ENCODE measurements at places on chromosomes 1 and 21. TPM values are rescaled to one million over a fixed set of nuclear protein-coding genes. Genes with fewer than 3 reads are reported as not detected.

LCE1B gene
- not detected for total RNA-seq

SMG5 gene
- 38.8 TPM for total RNA-seq

FMO4 gene
- total RNA-seq: 1.6 TPM

RAB25 gene
- total RNA-seq: 0.21 TPM

SPRR1B gene
- not detected for total RNA-seq

SV2A gene
- 0.73 TPM for total RNA-seq

RIPPLY3 gene
- not detected for total RNA-seq

ILDR2 gene
- total RNA-seq: 1.5 TPM

CD247 gene
- 162 TPM for total RNA-seq

TENT5C gene
- 69.2 TPM for total RNA-seq

HENMT1 gene
- 6.3 TPM for total RNA-seq

FNBP1L gene
- total RNA-seq: 2.2 TPM

TNFRSF18 gene
- total RNA-seq: 1.2 TPM

GPR153 gene
- total RNA-seq: 0.84 TPM

MPL gene
- 2.3 TPM for total RNA-seq

EFNA4 gene
- 2.4 TPM for total RNA-seq

SLC44A5 gene
- 0.52 TPM for total RNA-seq

CRP gene
- 0.42 TPM for total RNA-seq

SLC5A9 gene
- 0.10 TPM for total RNA-seq

PTGS2 gene
- total RNA-seq: 446 TPM

SPRR5 gene
- not detected for total RNA-seq

HLCS gene
- total RNA-seq: 10.2 TPM

SEMA6C gene
- 0.52 TPM for total RNA-seq

OR2G6 gene
- 0.10 TPM for total RNA-seq

HSD3B2 gene
- total RNA-seq: not detected

LCE1F gene
- total RNA-seq: not detected

CCDC30 gene
- 2.3 TPM for total RNA-seq

ASPM gene
- 0.84 TPM for total RNA-seq

SLC9C2 gene
- not detected for total RNA-seq

HRNR gene
- under 0.01 TPM for total RNA-seq

PRDM16 gene
- not detected for total RNA-seq

FBXO2 gene
- total RNA-seq: 2.6 TPM

DHRS3 gene
- total RNA-seq: 80.4 TPM

DEGS1 gene
- 64.0 TPM for total RNA-seq

NHLH2 gene
- not detected for total RNA-seq

TTLL10 gene
- 0.42 TPM for total RNA-seq

KIAA1614 gene
- total RNA-seq: 2.0 TPM

IGFN1 gene
- under 0.01 TPM for total RNA-seq

PRR9 gene
- not detected for total RNA-seq

SUMO3 gene
- total RNA-seq: 86.3 TPM

KIF2C gene
- total RNA-seq: 0.21 TPM

GNAT2 gene
- total RNA-seq: not detected

EPHA8 gene
- not detected for total RNA-seq

PRAMEF17 gene
- not detected for total RNA-seq

C1QA gene
- total RNA-seq: 6.1 TPM

MSH4 gene
- 0.31 TPM for total RNA-seq

SPATA17 gene
- under 0.01 TPM for total RNA-seq
